Uterus (tissue), 4 donors: ENCODE measurements at places on chromosomes 2 and 18. TPM values are rescaled to one million over a fixed set of nuclear protein-coding genes. Genes with fewer than 3 reads are reported as not detected.

- no peak overlapping the region for H3K27ac ChIP-seq
- H3K27me3 ChIP-seq: no peaks in the 10 kb centered on the region
- no peak for DNase-seq
- no peaks in the 10 kb centered on the region for H3K36me3 ChIP-seq
Measured at GRCh38 chr2:31333046-31333445, 81.5 kb downstream of the XDH start.

GRCh38 chr2:180952082-180952481 is 28.3 kb upstream of the UBE2E3 start:
- H3K36me3 ChIP-seq: no peaks in the 10 kb centered on the region
- no peaks in the 10 kb centered on the region for H3K27me3 ChIP-seq
- H3K4me1 ChIP-seq: no peaks in the 10 kb centered on the region
- DNase-seq: no peak
- no peak overlapping the region for H3K4me3 ChIP-seq

DNA sequence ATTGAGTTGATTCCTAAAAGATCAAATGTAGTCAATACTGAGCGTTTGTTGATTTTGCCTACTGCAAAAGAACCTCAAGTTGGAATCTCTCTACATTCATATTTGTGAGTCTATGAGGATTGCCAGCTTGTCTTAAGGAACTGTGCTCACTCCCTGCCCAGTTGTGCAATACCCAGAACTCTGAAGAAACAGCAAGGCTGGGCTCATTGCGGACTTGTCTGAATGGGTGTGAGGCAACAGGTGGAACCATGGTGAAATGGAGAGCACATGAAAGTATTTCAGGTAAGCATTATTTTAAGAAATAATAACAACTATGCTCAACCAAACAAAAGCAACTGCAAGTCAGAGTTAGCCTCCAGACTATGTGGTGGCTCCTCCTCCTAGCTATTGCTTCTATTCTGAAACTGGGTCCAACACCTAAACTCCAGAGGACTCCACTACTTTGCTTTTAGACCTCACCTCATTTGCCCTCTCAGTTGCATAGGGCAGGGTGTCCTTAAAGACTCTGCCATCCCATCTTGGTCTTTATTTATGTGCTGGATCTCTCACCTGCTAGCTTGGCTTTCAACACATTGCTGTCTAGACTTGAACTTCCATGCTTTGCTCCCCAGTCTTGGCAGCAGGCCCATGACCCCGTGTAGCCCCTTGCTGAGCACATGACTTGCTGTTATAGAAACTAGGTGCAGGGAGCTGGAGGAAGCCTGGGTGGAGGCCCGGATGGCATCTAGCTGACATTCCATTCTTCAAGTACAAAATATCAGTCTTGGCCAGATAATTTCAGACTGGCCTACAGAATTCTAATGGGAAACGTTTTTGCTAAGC is 94.8 kb upstream of the ARL5A start:
- H3K4me3 ChIP-seq: no peak overlapping the region
- H3K4me1 ChIP-seq: no peaks in the 10 kb centered on the region
- DNase-seq: peak; percentile 23
- no peak overlapping the region for H3K27ac ChIP-seq

DNA sequence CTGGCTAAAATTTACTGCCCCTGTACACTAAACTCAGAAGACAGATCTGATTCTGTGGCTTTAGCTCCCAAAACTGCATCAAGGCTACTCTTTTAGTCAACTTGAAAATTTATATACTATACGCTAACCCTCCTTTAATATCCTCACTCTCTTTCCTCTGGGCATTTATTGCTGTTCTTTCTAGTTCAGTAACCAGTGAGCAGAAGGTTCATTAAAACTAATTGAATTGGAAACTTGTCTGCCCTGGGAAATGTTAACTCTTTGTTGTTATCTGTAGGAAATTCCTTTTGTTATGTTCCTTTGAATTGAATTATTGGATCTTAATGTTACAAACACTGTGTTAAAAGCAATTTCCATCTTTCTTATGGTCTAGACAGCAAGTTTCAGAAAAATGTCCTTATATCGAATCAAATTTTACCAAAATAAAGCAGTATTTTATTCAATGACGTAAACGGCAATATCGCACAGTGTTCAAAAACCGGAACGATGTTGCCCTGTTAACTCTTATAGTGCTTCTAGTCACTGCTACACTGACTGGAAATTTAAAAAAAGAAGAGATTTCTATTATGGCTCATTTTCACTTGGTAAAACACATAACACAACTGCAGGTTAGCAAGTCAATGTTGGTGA is 168.3 kb downstream of the NR4A2 start:
- no peaks in the 10 kb centered on the region for H3K36me3 ChIP-seq
- no peak overlapping the region for H3K27ac ChIP-seq

DNA sequence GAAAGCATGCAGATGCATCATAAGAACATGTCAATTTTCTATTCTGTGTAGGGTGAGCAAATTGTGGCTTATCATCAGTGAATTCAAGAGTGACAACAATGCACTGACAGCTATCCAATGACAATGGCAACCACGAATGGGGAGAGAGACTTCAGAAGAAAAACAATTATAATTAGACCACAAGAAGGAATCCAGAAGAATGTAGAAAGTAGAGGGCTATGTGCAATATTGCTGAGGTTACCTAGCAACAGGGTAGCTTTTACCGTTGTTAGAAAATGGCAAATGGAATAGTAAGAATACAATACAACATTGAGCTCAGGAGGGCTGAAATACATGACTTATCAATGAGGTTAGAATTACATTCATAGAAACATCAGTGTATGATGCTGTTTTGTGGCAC is 71.1 kb upstream of the SESTD1 start:
- no peak overlapping the region for H3K4me3 ChIP-seq
- no peak overlapping the region for H3K27ac ChIP-seq
- H3K36me3 ChIP-seq: no peaks in the 10 kb centered on the region
- no peak for DNase-seq
- H3K27me3 ChIP-seq: no peaks in the 10 kb centered on the region

DNA sequence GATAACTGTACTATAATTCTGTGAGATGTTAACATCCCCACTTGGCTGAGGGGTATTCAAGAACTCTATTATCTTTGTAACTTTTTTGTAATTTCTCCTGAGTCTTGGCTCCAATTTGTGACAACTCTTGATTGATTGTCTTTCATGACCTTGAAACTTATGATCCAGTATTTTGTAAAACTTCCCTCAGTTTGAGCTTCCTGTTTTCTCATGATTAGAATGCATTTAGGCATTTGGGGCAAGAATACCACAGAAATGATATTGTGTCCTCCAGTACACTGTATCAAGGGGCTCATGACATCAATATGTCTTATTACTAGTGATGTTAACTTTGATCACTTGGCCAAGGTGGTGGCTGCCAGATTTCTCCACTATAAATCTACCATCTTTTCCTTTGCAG is 37.4 kb downstream of the PNO1 start:
- no peak for DNase-seq
- H3K27ac ChIP-seq: peak overlapping the region; percentile 2
- H3K27me3 ChIP-seq: no peaks in the 10 kb centered on the region
- no peaks in the 10 kb centered on the region for H3K36me3 ChIP-seq
- no peaks in the 10 kb centered on the region for H3K4me1 ChIP-seq
- no peak overlapping the region for H3K4me3 ChIP-seq

The CNRIP1 gene
- 40.6 TPM for total RNA-seq

The NTSR2 gene
- not detected for total RNA-seq

The PDCD1 gene
- total RNA-seq: not detected
